ENCODE measurements at places on chromosomes 5 and 9.

DNA sequence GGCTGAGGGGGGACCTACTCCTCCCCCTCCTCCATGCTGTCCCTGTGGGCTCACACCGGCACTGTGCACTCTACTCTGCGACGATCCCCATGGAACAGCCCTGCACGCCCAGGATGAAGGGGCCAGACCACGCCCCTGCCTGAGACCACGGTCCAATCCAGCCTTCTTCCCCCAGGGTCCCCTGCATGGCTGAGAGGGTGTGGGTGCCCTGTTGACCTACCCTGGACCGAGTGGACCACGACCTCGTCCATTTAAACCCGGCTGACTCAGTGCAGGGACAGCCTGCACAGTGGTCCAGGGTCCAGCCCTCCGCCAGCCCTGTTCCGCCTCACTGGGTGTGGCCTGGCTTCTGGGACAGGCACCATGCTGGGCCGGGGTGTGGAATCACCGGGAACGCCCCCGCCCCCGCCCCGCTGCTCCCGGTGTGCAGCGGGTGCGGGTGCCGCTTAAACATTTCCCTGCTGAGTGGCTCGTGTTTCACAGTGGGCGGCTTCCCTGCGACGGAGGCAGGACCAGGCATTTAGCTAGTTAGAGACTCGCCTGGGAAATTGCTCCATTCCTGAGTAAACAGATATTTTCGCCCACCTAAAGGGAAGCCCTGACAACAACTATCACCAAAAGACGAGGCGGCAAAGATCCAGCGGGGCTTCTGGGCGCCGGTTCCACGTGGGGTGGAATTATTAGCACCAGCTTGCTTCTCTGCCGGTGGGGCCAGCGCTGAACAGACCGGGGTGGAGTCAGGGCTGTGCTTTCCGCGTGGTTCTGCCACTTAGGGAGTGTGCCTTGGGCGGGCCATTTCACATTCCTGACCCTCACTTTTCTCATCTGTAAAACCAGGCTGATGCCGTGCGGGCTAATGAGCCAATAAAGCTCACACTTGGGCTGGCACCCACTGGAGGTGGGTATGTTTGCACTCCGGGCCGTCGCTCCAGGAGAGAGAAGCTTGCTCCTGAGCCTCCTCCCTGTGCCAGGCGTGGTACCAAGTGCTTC, 22.6 kb downstream of the DBH start:
- no peak for DNase-seq

- no peak for DNase-seq
Measured at GRCh38 chr9:68493958-68494577, 46.6 kb downstream of the TMEM252 start.

- DNase-seq: no peak
Measured at GRCh38 chr5:135072387-135073281, 38.6 kb upstream of the PITX1 start.

DNA sequence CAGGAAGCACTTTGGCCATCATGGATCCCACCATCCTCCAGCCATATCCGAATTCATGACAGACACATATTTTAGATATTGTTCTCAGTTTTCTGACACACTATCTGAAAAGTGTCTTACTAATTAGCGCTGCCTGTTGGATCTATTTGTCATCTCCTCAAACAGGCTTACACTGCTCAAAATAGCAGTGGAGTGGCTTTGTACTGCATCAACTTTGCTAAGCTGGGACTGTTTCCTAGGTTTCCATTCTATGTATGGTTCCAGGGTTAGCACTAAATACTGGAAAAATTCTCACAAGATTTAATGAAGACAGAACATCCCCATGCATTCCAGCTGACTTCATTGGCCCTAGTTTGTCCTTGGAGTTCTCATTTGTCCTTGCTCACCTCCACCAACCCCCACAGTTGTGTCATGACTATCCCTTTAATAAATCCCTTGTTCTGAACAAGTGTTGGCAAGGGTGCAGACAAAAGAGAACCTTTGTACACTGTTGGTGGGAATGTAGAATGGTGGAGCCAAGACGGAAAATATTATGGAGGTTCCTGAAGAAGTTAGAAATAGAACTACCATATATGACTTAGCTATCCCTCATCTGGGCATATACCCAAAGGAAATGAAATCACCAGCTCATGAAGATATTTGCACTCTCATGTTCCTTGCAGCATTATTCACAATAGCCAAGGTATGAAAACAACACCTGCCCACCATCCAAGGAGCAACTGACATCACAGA, 136.5 kb upstream of the RAI14 start:
- DNase-seq: no peak

- no peak for DNase-seq
Measured at GRCh38 chr9:110261632-110262031, 5.3 kb upstream of the TXN start.

DNA sequence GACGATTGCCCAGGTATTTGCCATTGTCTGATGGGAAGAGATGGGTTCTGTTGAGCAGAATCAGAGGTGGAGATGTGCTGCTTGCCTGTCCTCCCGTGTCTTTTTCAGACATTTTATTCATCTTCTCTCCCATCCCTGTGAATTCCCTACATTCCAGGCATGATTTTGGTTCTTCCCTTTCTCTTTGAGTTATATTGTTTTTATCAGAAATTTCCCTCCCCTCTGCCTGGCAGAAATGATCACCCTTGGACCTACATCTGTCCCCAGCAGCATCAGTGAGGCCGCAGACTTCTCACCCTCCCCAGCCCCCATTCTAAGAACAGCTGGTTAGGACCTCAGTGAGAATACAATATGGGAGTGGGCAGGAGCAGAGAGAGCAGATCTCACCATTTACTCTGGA, 640.2 kb downstream of the CCDC171 start:
- DNase-seq: no peak

GRCh38 chr9:77680581-77680980, 32.5 kb upstream of the GNA14 start:
- no peak for DNase-seq

- DNase-seq: no peak
Measured at GRCh38 chr5:173679909-173680630, 63.6 kb upstream of the BOD1 start.
